ENCODE measurements at places on chromosomes 12 and 14.

DNA sequence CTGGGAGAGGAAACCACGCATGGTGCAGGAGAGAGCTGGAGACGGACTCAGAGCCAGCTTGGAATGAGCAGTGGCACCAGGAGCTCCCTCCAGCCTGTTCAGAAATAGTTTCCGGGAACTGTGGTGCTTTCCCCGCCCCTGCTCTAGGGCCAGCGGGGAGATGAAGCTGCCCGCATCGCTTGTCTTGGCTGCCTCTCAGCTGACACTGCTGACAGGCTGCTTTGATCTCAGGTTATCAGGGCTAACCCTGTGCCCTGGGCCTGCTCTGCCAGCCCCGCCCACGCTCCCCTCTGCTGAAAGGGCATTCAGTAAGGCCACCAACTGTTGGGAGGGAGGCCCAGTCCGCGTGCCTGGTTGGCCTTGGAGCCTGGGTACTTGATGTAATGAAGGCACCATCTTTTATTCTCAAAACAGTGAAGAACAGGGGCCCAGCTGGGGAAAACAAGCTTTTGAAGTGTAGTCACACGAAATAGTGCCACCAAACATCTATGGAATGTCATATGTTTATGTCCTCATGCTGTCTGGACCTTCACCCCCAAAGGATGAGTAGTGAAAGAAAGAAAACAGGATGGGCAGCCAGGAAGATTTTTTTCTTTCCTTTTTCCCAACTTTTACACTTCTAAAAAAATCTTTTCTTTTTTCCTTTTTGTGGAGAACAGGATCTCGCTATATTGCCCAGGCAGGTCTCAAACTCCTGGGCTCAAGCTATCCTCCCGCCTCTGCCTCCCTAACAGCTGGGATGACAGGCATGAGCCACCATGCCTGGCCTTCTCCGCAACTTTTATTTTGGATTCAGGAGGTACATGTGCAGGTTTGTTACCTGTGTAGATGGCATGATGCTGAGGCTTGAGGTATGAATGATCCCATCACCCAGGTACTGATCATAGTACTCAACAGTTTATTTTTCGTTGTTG lies 115.9 kb upstream of the TBX3 start:
- DNase-seq = no peak

GRCh38 chr12:124277394-124278241 lies 17.3 kb upstream of the RFLNA start:
- no peak for DNase-seq

- DNase-seq = no peak
Observed at GRCh38 chr12:113831476-113831875, 134.6 kb downstream of the RBM19 start.

GRCh38 chr12:128019996-128020544 lies 246.9 kb upstream of the TMEM132C start:
- DNase-seq = no peak

DNA sequence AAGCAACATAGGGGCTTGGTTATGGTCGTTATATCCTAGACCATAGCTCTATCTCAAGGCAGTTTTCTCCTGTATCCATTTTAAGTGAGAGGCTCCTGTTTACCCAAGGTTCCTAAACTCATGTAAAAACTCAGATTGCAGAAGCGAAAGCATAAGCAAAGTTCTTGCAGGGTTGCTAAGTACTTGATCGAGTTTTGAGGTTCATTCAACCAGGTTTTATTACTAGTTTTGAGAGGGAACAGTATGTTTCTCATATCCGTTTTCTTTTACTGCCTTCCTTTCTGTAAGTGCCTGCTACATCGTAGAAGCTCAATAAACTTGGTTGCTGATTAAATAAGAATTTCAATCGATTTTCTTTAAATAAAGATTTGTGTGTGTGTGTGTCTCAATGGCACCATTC lies 5.1 kb downstream of the AKAP3 start:
- DNase-seq = no peak

DNA sequence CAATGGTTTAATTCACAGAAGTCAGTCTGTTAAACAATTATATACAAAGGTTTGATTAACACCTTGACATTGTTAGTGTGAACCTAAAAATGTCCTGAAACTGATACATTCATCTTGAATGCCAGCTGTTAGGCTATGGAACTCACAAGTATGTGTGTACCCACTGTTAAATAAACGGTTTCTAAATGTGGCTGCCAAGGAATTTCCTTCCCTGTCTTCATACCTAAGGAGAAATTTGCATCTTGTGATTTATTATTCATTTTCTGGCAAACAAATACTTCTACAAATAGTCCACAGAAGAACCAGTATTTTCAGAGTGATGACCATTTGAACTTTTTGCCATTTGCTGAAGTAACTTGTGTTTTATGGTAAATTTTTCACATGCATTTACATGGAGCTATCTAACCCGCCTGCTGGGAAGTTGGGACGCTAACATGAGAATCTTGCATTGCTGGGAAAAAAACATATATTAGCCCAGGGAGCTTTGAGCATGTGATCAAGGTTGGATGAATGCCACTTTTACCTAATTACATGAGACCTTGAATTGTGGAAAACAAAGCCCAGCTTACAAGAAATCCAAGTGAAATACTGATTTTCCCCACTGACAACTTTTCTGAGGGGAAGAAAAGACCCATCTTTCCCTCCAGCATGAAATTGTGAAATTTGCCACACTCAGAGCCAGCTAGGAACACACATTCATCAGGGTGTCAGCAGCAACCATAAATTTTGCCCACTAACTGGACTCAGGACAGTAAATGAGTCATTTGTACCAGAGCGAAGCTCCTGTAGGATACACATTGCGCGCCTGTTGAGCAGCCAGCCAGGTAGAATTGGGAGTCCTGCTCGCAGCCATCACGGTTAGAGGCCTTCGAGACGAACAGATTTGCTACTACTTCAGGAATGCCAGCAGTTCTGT lies 118.0 kb downstream of the KICS2 start:
- no peak for DNase-seq
